ENCODE measurements at places on chromosomes 5 and 9.

- DNase-seq = no peak
Observed at GRCh38 chr5:82806513-82806912, 270.7 kb downstream of the TMEM167A start.

DNA sequence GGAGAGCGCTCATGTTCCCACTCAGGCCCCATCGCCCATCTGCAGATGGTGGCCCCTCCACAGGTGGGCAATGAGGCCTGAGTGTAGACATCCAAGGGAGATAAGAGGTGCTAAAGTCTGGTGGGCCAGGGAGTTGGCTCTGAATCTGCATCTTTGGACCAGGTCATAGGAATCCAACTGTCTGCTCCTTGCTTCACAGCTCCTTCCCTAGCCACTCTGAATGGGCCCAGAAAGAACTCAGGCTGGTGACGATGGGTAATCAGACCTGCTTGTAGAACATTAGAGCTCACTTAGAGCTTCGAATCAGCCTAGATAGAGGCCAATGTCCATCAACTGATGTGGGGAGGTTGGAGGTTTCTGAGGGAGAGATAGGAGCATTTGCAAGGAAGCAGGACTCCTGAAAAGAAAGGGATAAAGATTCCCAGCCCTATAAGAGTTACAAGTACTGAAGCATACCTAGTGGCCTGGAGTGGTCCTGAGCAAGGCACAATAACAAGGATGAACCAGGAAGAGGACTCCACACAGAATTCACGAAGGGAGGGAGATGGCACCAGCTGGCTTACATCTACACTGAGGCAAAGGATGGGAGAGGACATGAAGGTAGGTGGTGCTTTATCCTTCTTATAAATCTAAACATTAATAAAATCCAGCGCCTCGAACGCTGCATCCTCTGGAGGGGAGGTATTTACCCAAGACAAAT is 132.8 kb upstream of the ALDH1B1 start:
- no peak for DNase-seq

GRCh38 chr9:131833083-131833482 is 93.2 kb upstream of the RAPGEF1 start:
- no peak for DNase-seq

DNA sequence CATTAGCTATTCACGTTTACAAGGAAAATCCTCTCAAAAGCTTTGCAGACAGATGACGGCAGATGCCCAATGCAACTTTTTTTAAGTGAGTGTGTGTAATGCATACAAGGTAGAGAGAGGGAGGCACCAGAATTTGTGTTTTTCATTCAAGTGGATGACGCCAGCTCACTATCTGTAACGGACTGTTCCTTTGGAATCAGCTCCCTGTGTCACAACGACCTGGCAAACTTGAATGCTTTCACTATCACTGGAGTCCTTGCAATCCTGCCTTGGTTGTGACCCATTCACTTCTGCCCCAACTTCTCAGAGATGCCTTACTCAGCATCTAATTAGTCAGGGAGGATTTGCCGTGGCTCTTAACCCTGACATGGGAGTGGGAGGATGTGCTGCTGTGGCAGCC is 148.5 kb downstream of the BNC2 start:
- no peak for DNase-seq

DNA sequence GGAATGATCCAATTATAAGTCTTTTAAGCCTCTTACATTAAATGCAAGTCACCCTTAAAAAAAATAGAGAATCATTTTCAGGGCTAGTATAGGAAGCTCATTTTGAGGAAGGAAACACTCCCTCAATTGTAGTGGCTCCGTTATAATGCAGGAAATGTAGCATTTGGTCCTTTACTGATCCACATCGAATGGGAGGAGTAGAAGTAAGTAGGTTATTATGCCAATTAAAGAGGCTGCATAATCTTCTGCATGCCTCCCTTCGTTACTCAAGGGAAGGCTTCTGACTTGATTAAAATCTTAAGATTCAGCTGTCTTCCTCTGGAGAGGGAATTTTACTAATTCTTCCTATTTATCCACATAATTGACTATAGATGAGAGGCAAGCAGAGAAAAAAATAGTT is 579.2 kb upstream of the COX7C start:
- no peak for DNase-seq

DNA sequence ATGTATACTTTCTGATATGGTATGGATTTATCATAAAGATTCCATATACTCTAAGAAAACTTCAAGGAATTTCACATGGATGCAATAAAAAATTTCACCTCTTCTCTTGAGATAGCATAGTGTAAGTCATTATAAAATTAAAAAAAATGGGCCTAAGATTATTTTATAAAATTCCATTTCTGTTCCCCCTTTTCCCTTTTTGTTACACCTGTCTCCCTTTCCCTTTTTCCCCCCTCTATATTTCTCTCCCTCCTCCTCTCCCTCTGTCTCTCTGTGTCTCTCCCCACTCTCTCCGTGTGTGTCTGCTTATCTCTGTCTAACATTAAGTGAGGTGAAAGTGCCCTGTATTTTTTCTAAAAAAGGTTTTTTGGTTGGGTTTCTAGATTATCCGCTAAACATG is 180.2 kb downstream of the NIPBL start:
- no peak for DNase-seq
